Stimulated activated CD4-positive, alpha-beta T cell treated with anti-CD3 and anti-CD28 coated beads, Interleukin-1b, Interleukin-23, amount 100 ng/mL, for 4 hours (primary cell): ENCODE measurements at places on chromosomes 1 and 21.

DNA sequence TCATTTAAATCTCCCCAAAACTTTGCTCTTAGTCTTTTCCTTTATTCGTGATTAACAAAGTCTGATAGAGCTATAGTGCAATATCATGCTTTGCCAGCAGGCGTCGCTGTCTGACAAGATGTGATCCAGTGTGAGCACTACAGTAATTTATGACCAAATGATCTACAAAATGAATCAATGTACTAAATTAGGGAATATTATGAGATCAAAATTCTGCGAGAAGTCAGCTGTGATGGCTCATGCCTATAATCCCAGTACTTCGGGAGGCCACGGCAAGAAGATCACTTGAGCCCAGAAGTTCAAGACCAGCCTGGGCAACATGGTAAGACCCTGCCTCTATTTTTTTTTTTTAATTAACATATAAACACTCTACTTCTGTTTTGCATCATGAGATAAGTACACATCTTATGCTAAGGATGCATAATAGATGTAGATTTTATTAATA lies 3.6 kb upstream of the SPSB1 start:
- peak; percentile 90 for DNase-seq

- DNase-seq, result no peak
Observed at GRCh38 chr1:226441629-226442028, 33.7 kb upstream of the PARP1 start.

GRCh38 chr1:228794810-228795209 lies 59.5 kb downstream of the RHOU start:
- DNase-seq, result peak; percentile 6

DNA sequence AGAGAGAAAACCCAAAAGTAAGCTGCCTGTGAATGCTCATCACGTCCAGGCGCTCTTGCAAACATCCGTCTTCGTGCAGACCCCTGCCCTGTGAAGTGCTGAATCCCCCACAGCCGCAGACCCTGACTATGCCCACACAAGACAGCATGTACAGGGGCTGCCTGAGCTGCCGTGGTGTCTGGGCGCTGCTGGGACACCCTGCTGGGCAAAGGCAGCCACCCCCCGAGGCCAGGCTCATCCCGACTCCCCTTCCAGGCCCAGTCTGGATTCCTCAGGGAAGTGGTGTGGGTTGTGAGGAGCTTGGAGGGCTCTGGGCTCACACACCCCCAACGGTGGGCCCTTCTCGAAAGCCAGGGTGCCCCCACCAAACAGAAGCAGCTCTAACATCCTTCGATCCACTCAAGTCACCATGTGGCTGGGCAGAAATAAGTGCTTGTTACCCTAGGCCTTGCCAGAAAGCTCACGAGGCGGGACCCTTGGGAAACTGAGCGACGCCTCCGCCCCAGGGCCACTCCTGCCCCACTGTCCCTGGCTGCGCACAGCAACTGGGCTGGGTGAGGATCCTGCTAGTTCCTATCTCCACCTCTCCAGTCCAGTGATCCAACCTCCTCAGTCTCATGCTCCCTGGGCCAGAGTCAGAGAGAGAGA lies 4.8 kb upstream of the WNT9A start:
- no peak for DNase-seq

- DNase-seq, result no peak
Observed at GRCh38 chr1:228256626-228257375, 49.0 kb downstream of the OBSCN start.

DNA sequence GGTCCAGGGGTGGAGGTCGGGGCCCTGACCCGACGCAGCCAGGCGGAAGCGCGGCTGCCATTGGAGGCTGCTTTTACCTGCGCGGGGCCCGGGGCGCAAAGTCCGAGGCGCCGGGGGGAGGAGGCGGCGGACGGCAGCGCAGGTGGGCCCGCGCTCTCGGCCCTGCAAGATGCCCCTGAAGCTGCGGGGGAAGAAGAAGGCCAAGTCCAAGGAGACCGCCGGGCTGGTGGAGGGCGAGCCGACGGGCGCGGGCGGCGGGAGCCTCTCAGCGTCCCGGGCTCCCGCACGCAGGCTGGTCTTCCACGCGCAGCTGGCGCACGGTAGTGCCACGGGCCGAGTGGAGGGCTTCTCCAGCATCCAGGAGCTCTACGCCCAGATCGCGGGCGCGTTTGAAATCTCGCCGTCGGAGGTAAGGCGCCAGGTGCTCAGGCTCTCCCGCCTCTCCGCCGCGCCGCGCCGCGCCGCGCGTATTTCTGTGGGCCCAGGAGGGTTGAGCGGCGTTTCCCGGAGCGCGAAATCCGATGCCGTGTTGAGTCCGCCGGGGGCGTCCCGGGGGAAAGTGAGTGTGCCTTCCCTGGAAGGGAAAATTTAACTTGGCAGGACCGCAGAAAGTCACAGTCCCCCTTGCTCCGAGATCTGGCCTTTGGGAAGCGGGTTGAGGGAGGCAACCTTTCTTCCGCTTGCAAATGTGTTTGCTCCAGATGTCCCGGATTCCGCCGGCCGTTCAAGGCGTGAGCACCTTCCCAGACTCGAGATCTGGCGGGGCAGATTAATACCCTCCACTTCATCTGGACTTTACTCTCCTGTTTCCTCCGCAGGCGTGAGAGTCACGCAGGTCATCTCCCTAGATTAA lies at the start of gene GIPC2:
TSS of gene GIPC2 (plus strand) at position 41 of the 853 bp plus-strand sequence. CDS start at position 170, 129 bp downstream.
- no peak for DNase-seq
